ENCODE measurements at places on chromosomes 3 and 15. TPM values are rescaled to one million over a fixed set of nuclear protein-coding genes. Genes with fewer than 3 reads are reported as not detected.

The ARL6 gene
- 14.6 TPM for total RNA-seq

- H3K36me3 ChIP-seq: no peaks in the 10 kb centered on the region
- no peaks in the 10 kb centered on the region for H3K27me3 ChIP-seq
- H3K4me3 ChIP-seq: no peak overlapping the region
- H3K4me1 ChIP-seq: peaks cover 60% of the 10 kb centered on the region
- DNase-seq: no peak
- H3K27ac ChIP-seq: no peak overlapping the region
These were observed 5.0 kb downstream of the LMCD1 start for GRCh38 chr3:8506571-8507061.

The LYSMD2 gene
- 11.1 TPM for total RNA-seq

The DISP2 gene
- total RNA-seq: 0.35 TPM

The POLQ gene
- 14.3 TPM for total RNA-seq

The DAZL gene
- total RNA-seq: not detected

The PIF1 gene
- 54.8 TPM for total RNA-seq

The ARHGEF26 gene
- 10.0 TPM for total RNA-seq

DNA sequence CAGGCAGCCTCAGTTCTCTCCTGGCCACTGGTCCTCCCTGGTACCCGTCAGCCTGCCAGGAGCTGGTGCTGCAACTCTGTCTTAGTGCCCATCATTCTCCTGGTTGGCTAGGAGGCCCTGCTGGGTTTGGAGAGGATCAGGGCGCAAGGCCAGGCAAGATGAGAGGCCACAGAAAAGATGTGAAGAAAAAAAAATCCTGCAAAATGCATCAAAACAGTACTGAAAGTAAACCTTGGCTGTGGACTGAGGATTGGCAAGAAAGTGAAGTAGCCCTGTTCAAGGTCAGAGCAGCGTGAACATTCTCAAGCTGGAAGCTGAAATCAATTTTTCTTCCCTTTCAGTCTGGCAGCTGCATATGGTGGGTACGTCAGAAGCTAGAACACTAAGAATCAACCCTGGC lies 74.2 kb downstream of the GTF2E1 start:
- no peaks in the 10 kb centered on the region for H3K4me1 ChIP-seq
- no peaks in the 10 kb centered on the region for H3K27me3 ChIP-seq
- no peak for DNase-seq
- H3K36me3 ChIP-seq: no peaks in the 10 kb centered on the region
- no peak overlapping the region for H3K27ac ChIP-seq
- H3K4me3 ChIP-seq: no peak overlapping the region

DNA sequence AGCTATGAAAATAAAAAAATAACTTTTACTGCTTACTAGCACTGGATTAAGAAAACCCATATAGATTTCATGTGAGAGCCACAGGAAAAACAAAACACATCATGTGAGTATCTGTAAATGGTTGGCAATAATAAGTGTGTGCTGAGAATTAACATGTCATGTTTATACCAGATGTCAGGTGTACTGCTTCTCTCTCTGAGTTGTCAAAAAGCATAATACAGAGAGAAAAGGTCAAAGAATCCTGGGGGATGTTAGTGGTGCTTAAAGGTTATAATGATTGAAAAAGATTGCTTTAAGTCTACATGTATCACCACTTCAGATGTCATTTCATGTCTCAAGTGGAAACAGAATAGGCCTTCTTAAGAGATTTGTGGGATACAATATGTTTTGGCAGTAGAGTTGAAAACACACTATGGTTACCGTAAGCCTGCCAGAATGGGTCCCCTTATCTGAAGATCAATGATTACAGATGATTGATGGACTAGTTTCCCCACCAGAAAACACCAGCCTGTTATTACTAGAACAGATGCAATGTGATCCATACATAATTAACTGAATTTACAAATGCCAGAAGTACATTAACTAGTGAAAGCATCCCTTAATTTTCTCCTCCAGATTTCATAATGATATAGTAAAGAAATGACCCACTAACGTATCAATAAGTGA lies 204.1 kb downstream of the CNTN3 start:
- no peaks in the 10 kb centered on the region for H3K4me1 ChIP-seq
- H3K4me3 ChIP-seq: no peak overlapping the region
- H3K27me3 ChIP-seq: no peaks in the 10 kb centered on the region
- no peaks in the 10 kb centered on the region for H3K36me3 ChIP-seq

DNA sequence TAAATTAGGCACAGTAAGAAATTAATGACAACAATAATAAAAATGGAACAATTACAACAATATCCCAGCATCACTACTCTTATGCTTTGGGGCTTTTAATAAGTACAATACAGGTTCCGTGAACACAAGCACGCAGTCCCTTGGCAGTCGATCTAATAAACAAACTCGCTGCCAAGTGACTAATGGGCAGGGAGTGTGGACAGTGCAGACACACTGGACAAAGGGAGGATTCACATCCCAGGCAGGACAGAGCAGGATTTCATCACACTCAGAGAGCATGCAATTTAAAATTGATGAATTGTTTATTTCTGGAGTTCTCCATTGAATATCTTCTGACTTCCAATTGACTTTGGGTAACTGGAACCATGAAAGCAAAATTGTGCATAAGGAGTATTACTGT lies 524.1 kb upstream of the CFAP20DC start:
- no peak for DNase-seq
- H3K27ac ChIP-seq: no peak overlapping the region
- H3K4me3 ChIP-seq: no peak overlapping the region
- H3K27me3 ChIP-seq: no peaks in the 10 kb centered on the region
- H3K36me3 ChIP-seq: no peaks in the 10 kb centered on the region

- no peaks in the 10 kb centered on the region for H3K27me3 ChIP-seq
- DNase-seq: peak; percentile 49
- peak within 1 kb of the TSS; percentile 89 for H3K4me3 ChIP-seq
- no peaks in the 10 kb centered on the region for H3K36me3 ChIP-seq
- peaks cover 64% of the 10 kb centered on the region for H3K4me1 ChIP-seq
- peak within 1 kb of the TSS; percentile 82 for H3K27ac ChIP-seq
These were observed at the start of gene LRCH3 for GRCh38 chr3:197791113-197791891. Gene LRCH3, plus strand, starts transcription at chr3:197791254. Its CDS starts 25 bp downstream, at chr3:197791279.

The GREM1 gene
- total RNA-seq: 0.48 TPM

The AGBL1 gene
- total RNA-seq: not detected

The TMEM108 gene
- total RNA-seq: not detected

DNA sequence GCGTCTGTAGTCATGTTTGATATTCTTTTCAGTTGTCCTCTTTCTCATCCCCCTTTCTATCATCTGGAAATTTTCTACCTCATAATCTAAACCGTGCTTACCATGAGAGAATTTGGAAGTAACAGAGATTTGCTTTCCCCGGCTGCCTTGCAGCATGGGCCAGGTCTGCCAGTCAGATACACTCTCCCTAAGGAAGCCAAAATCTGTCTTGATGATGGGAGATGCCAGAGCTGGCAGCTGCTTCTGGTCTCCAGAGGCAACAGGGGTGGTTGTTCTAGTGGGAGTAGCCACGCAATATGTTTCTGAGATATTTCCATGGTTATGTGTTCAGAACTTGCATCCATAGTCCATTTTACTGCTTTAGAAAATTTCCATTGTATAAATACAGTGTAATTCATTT lies 218.9 kb upstream of the RORA start:
- H3K4me1 ChIP-seq: no peaks in the 10 kb centered on the region
- DNase-seq: no peak
- H3K4me3 ChIP-seq: no peak overlapping the region
- H3K27me3 ChIP-seq: peaks cover 20% of the 10 kb centered on the region
- H3K36me3 ChIP-seq: no peaks in the 10 kb centered on the region
- no peak overlapping the region for H3K27ac ChIP-seq

The RAB11A gene
- total RNA-seq: 186 TPM

GRCh38 chr3:53166781-53167291 lies 5.8 kb downstream of the PRKCD start:
- no peak for DNase-seq
- no peaks in the 10 kb centered on the region for H3K36me3 ChIP-seq
- H3K4me3 ChIP-seq: no peak overlapping the region
- H3K27ac ChIP-seq: no peak overlapping the region

Measured in PC-9 (cell line).